ENCODE measurements at places on chromosomes 1 and 21. TPM values are rescaled to one million over a fixed set of nuclear protein-coding genes. Genes with fewer than 3 reads are reported as not detected.

- DNase-seq = no peak
Observed at GRCh38 chr1:178060789-178061556, 32.9 kb upstream of the RASAL2 start.

DNA sequence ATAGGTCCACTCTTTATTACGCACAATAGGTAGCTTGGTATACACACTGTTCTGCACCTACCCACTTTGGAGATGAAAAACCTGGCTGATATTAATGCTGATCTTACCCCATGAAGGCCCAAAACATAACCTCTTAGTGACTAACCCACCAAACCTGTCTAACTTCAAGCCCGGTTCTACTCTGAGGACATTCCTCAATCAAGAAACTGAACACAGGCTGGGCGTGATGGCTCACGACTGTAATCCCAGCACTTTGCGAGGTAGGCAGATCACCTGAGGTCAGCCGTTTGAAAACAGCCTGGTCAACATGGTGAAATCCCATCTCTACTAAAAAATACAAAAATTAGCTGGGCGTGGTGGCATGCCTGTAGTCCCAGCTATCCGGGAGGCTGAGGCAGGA, 50.5 kb downstream of the EYA3 start:
- DNase-seq = no peak

GRCh38 chr1:23023174-23023845, 4.0 kb downstream of the KDM1A start:
- DNase-seq = no peak

DNA sequence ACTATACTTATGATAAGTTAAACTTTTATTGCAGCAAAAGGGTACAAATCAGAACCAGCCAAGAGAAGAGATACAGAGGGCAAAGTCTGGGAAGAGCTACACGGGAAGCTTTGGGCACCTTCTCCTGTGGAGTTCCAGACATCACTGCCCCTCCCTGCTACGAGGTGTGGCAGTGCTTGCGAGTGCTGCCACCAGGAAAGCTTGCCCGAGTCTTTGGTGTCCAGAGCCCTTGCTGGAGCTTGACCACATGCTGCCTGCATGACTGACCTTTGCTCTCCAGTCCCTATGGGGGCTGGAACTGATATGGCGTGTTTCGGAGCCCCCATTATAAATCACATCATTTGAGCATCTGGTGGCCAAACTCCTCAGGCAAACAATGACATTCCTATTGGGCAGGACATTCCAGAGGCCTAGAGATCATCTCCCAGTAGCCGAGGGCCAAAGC, 23.4 kb downstream of the PLEKHO1 start:
- no peak for DNase-seq

DNA sequence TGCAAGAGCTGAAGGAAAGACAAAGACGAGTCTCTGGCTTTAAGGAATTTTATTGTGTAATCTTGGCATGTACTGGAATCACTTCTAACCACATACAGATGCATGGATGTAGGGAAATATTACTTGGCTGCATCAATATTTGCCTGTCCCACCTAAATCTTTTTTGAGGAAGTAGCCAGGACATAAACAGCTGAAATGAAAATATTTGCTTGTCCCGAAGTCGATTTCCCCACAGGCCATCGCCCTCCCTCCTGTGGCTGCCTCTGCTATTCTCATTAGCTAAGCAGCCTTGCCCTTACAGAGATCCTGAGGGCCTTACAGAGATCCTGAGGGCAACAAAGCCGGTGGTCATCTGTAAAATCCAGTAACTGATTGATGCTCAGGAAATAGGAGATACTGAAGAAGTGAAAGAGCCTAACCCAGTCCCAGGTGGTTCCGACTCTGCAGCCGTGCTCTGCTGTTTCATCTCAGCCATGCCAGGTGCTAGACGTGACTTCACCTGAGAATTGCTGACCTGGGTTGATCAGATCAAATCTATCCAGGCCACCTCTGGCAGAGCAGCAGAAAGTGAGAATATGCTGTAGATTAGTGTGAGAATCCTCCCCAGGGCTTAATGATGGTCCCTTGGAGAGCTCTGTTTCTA, 25.5 kb downstream of the MAN1C1 start:
- DNase-seq = peak; percentile 29

SMIM1 gene
- 5.7 TPM for total RNA-seq

CELA2A gene
- total RNA-seq = not detected

GPA33 gene
- 0.41 TPM for total RNA-seq

TACSTD2 gene
- total RNA-seq = 65.3 TPM

Measured in tongue (tissue), 3 donors.